ENCODE measurements at places on chromosomes 12 and 14.
A peak's percentile ranks its signal among the peaks of the same experiment; 100 is the strongest.

DNA sequence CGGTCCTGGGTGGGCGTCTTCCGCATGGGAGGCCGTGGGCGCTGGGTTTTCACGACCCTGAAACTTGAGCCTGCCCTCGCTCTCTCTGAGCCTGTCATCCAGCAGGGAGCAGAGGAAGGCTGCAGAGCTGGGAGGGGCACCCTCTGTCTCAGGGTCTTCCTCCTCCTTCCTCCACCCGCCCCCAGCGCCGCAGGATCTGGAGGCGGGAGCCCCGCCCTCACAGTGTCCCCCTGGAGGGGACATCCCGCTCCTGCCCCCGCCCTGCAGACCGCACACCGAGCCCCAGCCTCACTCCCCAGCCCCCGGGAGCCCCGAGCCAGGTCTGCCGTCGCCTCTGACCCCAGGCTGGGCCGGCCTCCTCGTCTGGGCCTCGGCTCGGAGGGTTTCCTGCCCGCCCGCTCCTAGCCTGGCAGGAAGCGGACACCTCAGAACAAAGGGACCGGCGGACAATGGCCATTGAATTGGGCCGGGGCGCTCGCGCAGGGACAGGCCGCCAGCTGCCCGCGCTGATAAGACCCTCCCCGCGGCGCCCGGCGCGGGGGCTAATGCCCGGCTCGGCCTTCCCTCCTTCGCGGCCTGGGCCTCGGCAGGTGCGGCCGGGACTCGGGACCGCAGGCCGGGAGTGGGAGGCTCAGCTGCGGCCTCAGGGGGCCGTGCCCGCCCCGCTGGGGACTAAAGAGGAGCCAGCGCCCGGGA is 15.3 kb upstream of the NUDT14 start:
- peak; percentile 43 for DNase-seq

DNA sequence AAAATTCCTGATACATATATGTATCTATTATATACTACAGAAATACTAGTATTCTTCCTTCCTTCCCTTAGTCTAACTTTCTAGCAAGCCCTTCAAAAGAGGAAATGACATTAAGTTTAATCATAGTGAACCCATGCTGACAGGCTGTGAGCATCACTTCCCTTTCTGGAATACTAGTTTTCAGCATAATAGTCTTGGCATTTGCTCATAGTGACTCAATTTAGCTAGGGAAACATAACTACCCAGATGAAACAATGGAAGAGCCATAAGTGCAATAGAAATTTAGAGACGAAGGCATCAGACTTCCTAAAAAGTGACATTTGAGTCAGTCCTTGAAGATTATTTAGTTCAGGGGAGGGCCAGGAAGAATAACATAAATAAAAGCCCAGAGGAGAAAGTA is 184.5 kb upstream of the CRY1 start:
- no peak for DNase-seq

DNA sequence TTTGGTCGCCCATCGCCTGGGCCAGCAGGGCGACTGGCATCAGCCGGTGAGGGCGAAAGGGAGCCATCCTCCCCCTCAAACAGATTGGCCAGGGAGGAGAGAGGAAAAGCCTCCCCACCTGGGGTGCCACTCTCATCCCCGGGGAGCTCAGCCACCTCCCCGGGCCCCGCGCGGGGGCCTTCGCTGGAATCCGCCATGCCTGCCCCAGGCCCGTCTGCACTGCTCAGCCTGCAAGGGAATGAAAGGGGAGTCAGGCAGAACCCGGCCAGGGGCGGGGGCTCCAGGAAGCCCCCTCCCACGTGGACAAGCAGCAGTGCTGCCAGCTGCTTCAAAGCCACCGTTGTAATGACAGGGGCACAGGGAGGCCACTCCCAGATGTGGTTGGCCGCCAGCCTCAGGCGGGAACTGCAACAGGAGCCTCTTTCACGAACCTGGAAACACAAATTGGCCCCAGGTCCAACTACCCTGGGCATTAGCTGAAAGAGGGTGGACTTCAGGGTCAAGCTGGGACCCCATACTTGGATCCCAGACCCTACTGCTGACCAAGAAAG is 18.5 kb downstream of the TRPV4 start:
- no peak for DNase-seq

DNA sequence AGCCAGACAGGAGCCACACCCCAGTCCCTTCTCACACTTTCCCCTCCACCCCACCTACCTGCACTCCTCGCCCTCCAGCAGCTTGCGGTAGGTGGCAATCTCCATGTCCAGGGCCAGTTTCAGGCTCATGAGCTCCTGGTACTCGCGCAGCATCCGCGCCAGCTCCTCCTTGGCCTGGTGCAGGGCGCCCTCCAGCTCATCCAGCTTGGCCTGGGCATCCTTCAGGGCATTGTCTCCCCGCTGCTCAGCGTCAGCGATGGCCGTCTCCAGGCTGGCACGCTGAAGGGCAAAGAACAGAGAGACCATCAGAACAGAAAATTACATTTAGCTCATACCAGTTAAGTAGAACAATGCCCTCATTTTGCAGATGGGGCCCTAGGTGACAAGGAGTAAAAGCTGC is 5.5 kb downstream of the KRT74 start:
- no peak for DNase-seq

- no peak for DNase-seq
These were observed 462.5 kb downstream of the NAV3 start for GRCh38 chr12:78293059-78293686.

GRCh38 chr12:28539691-28540323 is 349.6 kb downstream of the CCDC91 start:
- DNase-seq, result no peak

- no peak for DNase-seq
These were observed 130.0 kb upstream of the ARHGAP5 start for GRCh38 chr14:31947076-31947475.

DNA sequence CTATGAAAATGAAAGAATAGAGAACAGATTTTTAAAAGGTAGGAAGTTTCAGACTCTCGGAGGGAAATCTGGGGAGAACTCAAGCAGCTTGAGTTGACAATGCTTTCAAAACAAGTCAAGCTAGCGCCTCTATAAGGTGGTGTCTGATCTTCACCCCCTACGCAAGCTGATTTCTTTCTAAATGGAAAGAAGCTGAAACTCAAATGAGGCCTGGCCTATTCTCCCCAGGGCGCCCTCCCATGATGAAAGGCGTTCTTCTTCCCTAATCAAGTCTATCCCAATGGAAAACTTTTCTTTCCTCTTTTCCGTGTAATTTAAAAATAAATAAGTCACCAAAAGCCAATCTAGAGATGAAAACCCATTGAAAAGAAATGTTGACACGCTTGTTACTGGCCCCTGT is 20.6 kb downstream of the PTHLH start:
- no peak for DNase-seq

DNA sequence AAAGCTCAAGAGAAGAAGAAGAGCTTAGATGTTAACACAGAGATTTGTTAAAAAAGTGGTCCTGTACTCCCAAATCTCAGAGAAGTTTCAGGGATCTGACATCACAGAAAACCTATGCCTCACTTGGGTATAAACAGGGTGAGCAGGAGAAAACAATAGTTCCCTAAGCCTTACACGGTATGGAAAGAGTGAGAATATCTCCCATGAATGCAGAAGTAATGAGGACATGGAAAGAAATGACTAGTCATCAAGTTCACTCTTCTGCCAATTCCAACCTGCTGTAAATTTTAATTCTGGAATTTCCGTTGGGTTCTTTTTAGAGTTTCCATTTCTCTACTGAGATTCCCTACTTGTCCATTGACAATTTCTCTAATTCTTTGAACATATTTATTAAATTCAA is 6.2 kb upstream of the PTGER2 start:
- no peak for DNase-seq

DNA sequence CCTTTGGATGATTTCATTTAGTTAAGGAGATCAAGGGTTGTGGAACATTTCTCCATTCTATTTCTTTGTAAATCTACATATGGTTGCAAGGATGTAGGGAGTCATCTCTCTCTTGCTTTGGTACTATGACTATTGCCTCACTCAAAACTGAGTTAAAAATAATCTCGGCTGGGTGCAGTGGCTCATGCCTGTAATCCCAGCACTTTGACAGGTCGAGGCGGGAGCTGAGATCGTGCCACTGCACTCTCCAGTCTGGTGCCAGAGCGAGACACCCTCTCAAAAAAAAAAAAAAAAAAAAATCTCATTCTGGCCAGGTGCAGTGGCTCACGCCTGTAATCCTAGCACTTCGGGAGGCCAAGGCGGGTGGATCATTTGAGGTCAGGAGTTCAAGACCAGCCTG is 24.8 kb upstream of the PPM1H start:
- no peak for DNase-seq

GRCh38 chr14:105891631-105892452 is 365.5 kb downstream of the TMEM121 start:
- DNase-seq, result no peak

DNA sequence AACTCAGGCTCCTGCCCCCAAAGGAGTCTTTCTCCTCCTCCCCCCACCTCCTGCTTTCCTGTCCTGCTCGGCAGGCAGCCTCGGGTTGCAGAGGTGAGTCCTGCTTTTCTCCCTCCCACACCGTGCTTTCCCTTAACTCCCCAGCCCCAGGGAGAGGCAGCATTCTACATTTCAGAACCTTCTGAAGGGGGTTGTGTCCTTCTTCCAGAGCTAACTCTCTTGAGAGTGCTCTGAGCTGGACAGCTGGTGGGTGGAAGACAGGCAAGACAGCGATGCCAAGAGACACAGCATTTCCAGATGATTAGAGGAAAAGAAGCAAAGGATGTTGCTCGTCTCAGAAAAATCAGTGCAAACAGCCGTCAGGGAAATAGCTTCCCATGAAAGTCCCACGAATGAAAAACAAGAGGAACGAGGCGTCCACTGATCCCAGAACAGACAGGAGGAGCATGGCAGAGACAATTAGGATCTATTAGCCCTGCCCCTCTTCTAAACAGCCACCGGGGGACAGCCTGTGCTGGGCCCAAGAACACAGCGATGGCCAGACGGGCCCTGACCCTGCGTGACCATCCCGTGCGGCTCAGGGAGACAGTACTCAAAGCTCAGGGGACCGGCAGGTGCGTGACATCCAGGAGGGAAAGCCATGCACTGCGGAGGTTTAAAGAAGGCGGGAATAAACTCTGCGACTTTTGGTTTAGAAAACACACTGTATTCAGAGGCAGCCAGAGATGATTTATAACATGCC is 216.5 kb upstream of the RTL1 start:
- no peak for DNase-seq

DNA sequence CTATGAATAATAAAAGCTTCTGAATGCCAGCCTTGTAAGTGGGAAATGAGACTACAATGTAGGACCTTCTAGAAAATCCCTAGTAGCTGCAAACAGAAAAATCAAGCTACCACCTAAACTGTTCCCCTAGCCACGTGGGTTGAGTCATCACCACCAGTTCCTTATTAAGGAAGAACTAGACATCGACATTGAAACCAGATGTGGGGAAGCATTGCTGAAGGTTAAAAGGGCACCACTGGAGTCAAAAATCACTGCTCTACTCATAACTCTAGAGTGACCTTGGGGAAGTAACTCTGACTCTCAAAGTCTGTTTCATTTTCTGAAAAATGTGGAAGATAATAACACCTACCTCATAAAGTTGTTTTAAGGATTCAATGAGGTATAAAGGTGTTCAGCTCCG is 9.4 kb upstream of the CNIH1 start:
- DNase-seq, result no peak

- DNase-seq, result no peak
These were observed 16.9 kb downstream of the LTBP2 start for GRCh38 chr14:74595006-74595735.

DNA sequence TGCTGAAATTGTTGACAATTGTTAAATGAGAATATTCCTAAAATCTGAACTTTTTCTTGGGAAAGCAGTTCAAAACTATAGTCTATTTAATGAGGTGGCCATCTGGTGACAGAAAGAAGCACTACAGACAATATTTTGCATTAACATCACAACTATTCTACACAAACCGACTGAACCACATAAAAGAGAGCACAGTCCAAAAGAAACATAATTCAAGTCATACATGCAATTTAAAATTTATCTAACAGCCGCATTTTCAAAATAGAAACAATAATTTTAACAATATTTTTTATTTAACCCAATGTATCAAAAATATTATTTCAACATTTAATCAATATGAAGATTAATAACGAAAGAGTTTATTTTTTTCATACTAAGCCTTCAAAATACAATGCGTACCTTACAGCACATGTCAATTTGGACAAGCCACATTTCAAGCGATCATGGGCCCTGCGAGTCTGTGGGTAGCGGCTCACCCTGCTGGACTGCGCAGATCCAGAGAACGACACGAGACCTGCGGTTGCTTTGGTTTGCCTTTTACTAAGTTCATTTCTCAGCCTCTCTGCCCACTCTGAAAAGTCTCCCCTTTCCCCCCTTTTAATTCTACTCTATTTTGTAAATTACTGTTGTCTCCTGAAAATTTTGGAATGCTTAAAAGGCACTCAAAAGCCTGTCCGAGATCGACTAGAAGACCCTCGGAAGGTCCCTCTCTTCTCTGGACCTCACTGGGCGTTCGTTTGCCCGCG is 947 bp upstream of the LRRC9 start:
- DNase-seq, result peak; percentile 20

DNA sequence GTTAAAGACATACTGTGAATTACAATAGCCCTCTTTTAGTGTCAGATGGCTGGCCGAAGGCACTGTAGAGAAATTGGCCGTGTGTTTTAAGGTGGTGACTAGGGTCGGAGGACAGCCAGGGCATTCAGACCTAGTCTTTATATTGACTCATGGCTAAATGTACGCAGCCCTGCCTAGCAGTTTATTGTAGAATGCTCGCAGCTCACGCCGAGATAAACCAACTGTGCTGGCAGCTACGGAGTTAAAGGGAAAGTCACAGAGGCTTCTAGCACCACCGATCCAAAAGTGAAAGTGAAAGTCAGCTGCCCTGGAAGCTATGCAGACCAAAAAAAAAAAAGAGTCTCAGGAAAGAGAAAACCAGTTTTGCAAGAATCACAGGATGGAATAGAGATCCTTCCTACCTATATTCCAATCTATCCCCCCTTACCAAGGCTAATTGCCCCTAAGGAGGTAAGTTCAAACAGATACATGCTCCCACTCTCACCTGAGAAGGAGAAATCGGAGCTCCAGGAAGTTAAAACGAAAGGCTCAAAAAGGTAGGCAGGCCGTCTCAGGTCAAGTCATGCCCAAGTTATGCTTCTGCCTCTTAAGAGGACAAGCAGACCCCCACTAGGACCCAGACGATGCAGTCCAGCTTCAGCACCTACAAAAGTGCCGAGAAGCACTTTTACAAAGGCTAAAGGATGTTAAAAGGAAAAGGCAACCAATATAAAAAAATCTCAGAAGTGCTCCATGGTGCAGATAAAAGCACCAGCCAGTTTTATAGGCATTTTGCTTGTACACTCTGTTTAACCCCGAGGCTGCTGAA is 24.8 kb downstream of the KLRK1 start:
- DNase-seq, result peak; percentile 78

GRCh38 chr14:58746261-58746660 is 108.5 kb downstream of the DACT1 start:
- peak; percentile 33 for DNase-seq

- no peak for DNase-seq
These were observed 15.3 kb downstream of the FOXN3 start for GRCh38 chr14:89401761-89402160.

GRCh38 chr12:46224386-46224785 is 44.5 kb downstream of the SLC38A1 start:
- DNase-seq, result no peak

DNA sequence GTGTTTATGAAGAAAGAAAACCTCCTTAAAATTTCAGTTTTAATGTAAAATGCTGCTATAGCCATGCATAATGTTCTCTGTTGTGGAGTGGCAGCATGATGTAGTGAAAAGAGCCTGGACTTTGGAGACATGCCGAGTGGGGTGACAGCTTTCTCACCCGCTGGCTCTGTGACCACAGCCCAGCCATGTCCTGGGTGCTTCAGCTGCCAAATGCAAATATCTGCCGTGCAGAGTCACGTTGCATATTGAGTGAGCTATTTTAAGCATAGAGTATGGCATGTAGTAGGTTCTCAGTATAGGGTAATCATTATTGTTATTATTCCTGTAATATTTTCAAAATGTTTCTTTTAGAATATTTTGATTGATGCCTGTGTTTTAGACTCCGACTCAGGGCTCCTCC is 15.5 kb upstream of the TCTN2 start:
- no peak for DNase-seq

Measured in adrenal gland (tissue), 19 donors.